ENCODE measurements at places on chromosomes 12 and 14. TPM values are rescaled to one million over a fixed set of nuclear protein-coding genes. Genes with fewer than 3 reads are reported as not detected.

BDKRB2 gene
- total RNA-seq = 1.4 TPM

- no peak for DNase-seq
Observed at GRCh38 chr14:55715889-55716288, 135.9 kb downstream of the KTN1 start.

GRCh38 chr12:18581232-18581962 lies 156.4 kb downstream of the PLCZ1 start:
- DNase-seq = no peak

DNA sequence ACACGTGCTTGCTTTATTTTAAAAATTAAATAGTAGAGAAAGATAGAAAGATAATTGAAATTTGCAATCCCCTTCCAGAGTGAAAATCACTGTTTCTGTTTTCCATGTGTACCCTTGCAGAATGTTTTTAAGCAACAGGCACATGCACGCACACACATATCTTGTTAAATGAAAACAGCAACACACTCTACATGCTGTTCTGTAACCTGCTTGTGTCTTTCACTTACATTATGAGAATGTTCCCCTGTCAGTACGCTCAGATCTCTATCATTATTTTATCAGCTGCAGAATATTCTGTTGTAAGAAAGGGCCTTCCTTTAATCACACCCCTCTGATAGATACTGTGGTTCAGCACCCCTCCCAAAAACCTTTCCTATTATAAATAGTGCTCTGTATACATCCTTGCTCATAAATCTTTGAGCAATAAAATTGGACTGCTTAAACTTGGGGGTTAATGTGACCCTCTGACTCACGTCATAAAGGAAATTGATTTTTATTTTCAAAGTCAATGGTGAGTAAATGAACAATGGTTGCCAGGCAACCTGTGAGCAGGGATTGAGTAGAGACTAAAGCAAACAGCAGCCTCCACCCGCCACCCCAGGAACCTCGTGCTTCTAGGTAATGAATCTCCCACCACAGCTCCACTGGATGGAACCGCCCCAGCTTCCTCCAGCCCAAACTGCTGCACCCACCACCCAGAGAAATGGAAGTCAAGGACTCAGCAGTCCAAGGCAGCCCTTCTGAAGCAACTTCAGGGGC lies 31.9 kb upstream of the CHGA start:
- DNase-seq = no peak

DNA sequence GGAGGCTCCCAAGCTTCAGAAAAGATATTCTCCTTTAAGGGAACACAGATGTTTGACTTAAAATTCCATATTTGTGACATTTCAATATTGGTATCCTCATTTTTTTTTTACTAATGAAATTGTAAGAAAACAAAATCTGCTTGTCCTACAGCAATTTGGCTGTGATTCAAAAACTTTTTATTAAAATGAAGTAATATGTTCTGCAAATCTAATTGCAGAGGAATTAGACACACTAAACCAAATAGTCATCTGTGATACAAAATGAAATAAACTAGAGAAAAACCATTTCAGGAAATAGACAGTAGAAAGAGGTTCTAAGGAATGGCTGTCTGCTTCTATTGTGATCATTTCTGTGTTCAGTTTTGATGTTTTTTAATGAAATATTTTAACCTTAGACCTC lies 50.1 kb upstream of the HIF1A start:
- no peak for DNase-seq

DNA sequence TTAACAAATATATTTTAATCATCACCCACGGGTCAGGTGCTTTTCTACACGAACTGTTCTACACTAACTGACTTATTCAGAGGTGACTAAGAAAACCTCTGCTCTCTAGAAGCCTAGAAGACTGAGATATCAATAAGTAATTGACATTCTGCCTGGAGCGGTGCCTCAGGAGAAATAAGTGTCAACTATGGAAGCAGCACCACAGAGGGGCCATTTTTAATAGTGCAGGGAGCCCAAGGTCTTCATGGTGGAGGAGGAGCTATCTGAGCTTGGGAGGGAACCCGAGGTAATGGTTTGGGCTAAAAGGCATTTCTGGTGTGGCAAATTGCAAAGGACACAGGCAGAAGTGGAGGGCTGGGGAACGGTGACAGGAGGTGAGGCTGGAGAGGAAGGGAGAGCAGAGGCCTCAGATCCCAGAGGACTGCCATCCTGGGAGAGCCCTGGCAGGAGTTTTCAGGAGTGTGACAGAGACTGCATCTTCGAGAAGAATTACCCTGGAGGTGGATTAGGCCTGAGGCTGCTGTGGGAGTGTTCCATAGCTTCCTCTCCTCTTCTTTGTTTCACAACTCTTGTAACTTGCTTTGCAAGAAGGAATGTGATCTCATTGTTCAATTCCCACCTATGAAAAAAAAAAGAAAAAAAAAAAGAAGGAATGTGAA lies 123.1 kb downstream of the NPAS3 start:
- DNase-seq = no peak

DNA sequence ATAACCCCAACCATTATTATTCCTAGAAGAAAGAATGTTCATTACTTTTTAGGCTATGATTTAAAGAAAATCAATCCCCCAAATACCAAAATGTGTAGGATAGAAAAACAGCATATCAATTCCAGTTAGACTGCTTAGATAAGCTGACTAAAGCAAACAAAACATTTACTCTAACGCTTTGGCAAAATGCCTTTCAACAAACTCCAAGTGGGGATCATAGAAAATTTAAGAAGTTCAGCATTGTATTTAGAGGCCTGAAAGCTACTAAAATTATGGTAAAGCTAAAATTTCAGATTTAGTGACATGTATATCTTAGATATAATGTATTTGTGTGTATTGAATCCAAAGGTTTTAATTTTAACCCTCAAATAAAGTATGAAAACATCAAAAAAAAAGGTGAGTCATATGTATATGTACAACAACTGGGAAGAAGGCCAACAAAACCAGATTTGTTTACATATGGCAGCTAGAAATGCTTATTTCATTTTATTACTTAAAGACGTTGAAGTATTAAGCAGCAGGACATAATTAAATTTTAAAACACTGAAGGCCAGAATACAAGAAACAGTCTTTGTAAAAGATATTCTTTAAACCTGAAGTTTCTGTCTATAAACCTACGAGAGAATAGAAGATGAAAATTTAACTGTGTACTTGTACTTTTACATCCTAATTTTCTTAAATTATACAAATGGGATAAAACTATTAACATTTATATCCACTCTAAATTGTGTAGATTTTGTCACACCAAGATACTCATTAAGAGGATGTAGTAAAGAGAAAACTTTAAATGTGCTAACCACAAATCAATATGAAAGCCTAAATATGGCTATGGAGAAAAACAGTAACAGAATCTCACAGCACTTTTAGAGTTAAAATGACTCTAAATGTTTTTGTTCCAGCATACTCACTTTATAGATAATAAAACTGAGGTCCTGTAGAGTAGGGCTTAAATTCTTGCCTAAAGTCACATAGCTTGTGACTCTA lies 71.4 kb downstream of the SLC41A2 start:
- no peak for DNase-seq

Data from Caco-2 (cell line).